ENCODE measurements at places on chromosomes 16 and 17. TPM values are rescaled to one million over a fixed set of nuclear protein-coding genes. Genes with fewer than 3 reads are reported as not detected.

The PIRT gene
- total RNA-seq, result not detected

The UTS2R gene
- total RNA-seq, result 29.1 TPM

The MYH11 gene
- 0.03 TPM for total RNA-seq

The EIF1 gene
- 112 TPM for total RNA-seq

The DYNLRB2 gene
- total RNA-seq, result not detected

DNA sequence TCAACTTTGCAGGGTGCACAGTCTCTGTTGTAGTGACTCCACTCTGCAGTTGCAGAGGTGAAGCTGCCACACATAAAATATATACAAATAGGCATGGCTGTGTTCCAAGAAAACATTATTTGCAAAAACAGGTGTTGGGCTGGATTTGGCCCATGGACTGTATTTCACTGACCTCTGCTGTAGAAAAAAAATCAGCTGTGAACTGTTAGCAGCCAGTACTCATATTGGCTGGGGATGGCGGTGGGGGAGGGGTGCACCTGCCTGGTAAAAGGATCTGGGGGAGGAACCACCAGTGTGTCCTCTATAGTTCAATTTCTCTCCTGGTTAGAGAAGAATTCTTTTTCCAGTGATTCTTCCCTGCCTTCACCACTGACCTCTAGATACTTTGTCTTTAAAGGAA, 50.0 kb downstream of the SHISA9 start:
- peak; percentile 73 for DNase-seq

GRCh38 chr16:88871349-88871702, 4.9 kb upstream of the PABPN1L start:
- DNase-seq, result no peak

GRCh38 chr17:41666237-41666641, 22.4 kb upstream of the EIF1 start:
- peak; percentile 74 for DNase-seq

GRCh38 chr17:41052566-41052965, 2.5 kb downstream of the KRTAP2-2 start:
- DNase-seq, result peak; percentile 33

- no peak for DNase-seq
Observed at GRCh38 chr16:72380283-72380682, 208.3 kb upstream of the PMFBP1 start.

DNA sequence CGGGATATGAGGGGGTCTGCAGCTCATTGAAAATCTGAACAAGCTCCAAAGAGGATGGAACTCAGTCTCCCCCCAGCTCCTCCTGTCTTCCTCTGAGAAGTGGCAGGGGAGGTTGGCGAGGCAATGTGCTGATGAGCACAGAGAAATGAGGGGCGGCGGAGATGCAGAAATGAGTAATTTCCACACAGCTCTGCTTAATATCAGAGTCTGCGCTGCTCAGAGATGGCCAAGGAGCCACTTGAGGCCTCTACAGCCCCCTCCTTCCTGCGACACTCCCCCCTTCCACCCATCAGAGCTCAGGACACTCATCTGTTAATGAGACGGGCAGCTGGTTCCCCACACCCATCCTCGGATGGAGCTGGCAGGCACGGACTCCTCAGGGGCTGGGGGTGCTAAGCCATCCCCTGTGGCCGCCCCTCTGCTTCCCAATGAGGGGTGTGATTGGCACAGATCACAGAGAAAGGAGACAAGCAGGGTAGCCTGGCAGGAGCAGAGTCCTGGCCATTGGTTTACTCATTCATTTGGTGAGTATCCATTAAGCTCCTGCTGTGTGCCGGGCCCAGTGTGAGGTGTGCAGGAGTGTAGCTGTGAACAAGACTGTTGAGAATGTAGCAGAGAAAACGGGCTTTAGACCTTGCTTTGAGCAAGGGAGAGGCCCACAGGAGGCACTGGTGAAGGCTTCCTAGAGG, 12.7 kb upstream of the CRHR1 start:
- DNase-seq, result no peak

GRCh38 chr16:78125112-78125844, 25.8 kb downstream of the WWOX start:
- DNase-seq, result no peak

GRCh38 chr17:33837281-33837680, 417.8 kb upstream of the CCL2 start:
- no peak for DNase-seq
